Right lobe of liver (tissue), 6 donors: ENCODE measurements at places on chromosomes 1 and 21. TPM values are rescaled to one million over a fixed set of nuclear protein-coding genes. Genes with fewer than 3 reads are reported as not detected.
A peak's percentile ranks its signal among the peaks of the same experiment; 100 is the strongest.

DNA sequence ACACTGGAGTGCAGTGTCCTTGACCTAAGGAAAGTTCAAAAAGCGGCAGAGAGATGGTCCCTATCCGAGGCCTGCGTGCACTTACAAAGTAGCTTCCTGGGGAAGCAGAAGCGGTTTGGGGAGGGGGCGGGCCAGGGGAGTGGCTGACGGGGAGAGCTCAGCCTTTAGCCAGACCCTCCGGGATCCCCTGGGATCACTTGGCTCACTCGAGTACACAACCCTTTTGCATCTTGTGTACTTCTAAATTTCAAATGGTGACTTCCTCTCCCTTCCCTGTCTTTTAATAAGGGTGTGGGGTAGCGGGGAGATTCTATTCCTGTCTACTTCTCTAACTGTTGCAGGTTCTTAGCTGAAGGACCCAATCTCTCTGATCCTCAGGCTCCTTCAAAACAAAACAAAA is 18.1 kb upstream of the SNX27 start:
- no peaks in the 10 kb centered on the region for H3K27me3 ChIP-seq
- DNase-seq, result no peak

Gene DEPDC1
- not detected for total RNA-seq

DNA sequence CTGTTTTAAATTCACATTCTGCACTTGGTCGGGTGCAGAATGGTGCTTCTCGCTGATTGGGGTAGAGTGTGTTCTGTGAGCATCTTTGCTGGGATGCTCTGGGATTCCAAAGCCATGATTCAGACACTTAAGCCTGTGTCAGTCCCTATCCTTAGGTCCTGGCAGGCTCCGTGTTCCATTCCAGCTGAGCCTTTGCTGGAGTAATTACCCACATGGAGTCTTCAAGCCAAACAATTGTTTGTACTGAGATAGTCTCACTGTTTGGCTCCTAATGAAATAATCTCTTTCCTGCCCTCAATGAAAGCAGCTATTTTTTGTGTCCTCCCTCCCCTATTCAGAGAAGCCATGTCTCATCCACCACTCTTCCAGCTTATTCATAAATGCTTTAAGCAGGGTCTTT is 18.7 kb downstream of the SMAP2 start:
- H3K4me3 ChIP-seq, result no peak overlapping the region
- H3K27ac ChIP-seq, result peak overlapping the region; percentile 12
- no peaks in the 10 kb centered on the region for H3K36me3 ChIP-seq
- no peak for DNase-seq
- peaks cover 79% of the 10 kb centered on the region for H3K4me1 ChIP-seq
- no peaks in the 10 kb centered on the region for H3K27me3 ChIP-seq

Gene TMPRSS3
- 0.91 TPM for total RNA-seq

- no peaks in the 10 kb centered on the region for H3K27me3 ChIP-seq
- H3K4me1 ChIP-seq, result no peaks in the 10 kb centered on the region
- H3K36me3 ChIP-seq, result no peaks in the 10 kb centered on the region
Observed at GRCh38 chr1:10877894-10878293, 81.4 kb upstream of the CASZ1 start.

DNA sequence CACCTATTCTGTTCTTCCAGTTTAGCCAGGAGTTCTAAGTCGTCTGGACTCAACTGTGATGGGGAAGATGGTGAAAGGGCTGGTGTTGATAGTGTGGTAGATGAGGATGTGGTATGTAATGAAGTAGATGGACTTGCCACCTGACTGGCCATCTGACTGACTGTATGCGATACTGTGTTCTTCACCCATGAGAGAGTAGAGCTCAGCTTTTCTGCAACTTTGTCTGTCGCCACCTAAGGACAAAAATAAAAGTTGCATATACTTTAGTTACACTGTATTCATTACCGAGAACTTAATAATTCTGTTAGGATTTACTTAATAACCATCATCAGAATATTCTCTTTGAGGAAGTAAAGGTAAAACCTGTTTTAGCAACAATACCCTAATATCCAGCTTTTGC is 48.5 kb downstream of the EVI5 start:
- no peaks in the 10 kb centered on the region for H3K4me1 ChIP-seq
- no peaks in the 10 kb centered on the region for H3K27me3 ChIP-seq
- H3K27ac ChIP-seq, result no peak overlapping the region
- no peak overlapping the region for H3K4me3 ChIP-seq
- H3K36me3 ChIP-seq, result no peaks in the 10 kb centered on the region

- H3K27me3 ChIP-seq, result no peaks in the 10 kb centered on the region
- H3K4me1 ChIP-seq, result no peaks in the 10 kb centered on the region
- no peaks in the 10 kb centered on the region for H3K36me3 ChIP-seq
- DNase-seq, result no peak
- H3K27ac ChIP-seq, result no peak overlapping the region
Observed at GRCh38 chr1:117654493-117655219, 48.8 kb downstream of the TENT5C start.

DNA sequence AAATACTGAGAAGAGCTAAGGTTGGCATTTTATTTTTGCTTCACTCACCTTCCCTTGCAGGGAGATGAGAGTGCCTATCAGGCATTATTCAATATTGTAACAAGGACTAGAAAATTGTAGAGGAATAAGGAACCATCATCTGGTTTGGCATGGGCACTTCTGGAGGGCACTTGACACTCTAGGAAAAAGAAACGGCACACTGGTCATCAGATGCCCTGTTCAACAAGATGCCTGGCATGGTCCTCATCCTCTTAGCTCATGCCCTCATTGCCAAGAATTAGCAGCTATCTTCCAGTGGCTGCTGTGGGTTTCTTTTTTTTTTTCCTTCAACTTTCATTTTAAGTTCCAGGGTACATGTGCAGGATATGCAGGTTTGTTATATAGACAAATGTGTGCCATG is 95.1 kb upstream of the ESRRG start:
- H3K4me3 ChIP-seq, result no peak overlapping the region
- no peak overlapping the region for H3K27ac ChIP-seq
- DNase-seq, result no peak
- H3K36me3 ChIP-seq, result no peaks in the 10 kb centered on the region
- no peaks in the 10 kb centered on the region for H3K4me1 ChIP-seq

GRCh38 chr1:198162091-198162767 is 5.4 kb downstream of the NEK7 start:
- peak; percentile 51 for DNase-seq
- no peaks in the 10 kb centered on the region for H3K36me3 ChIP-seq
- H3K27ac ChIP-seq, result peak overlapping the region; percentile 20
- H3K4me1 ChIP-seq, result peaks cover 47% of the 10 kb centered on the region
- no peak overlapping the region for H3K4me3 ChIP-seq

Gene INSRR
- total RNA-seq, result not detected

DNA sequence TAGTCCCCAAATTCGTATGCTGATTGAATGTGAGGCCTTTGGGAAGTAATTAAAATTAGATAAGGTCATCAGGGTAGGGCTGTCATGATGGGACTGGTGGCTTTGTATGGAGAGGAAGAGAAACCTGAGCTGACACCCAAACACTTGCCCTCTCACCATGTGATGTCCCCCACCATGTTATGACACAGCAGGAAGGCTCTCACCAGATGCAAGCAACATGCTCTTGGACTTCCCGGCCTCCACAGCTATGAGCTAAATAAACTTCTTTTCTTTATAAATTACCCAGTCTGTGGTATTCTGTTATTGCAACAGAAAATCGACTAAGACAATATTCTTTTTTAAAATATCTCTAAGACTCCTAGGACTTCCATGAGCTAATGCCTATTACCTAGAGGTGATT is 43.6 kb upstream of the GUCA2B start:
- no peaks in the 10 kb centered on the region for H3K4me1 ChIP-seq
- no peaks in the 10 kb centered on the region for H3K27me3 ChIP-seq
- H3K36me3 ChIP-seq, result no peaks in the 10 kb centered on the region
- no peak overlapping the region for H3K4me3 ChIP-seq
- no peak for DNase-seq

DNA sequence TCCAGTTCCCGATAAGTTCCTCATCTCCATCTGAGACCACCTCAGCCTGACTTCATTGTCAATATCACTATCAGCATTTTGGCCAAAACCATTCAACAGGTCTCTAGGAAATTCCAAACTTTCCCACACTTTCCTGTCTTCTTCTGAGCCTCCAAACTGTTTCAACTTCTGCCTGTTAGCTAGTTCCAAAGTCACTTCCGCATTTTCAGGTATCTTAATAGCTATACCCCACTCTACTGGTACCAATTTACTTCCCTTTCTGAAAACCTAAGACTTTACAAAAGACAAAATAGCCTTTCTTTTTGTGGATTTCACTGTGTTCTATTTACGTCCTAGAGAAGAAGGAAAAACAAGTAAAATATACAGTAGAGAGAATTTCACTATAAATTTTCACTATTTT is 147.0 kb upstream of the FMN2 start:
- no peak for DNase-seq
- no peaks in the 10 kb centered on the region for H3K4me1 ChIP-seq
- no peak overlapping the region for H3K27ac ChIP-seq
- H3K4me3 ChIP-seq, result no peak overlapping the region
- H3K36me3 ChIP-seq, result no peaks in the 10 kb centered on the region

Gene PTPN22
- total RNA-seq, result 0.48 TPM

GRCh38 chr1:171919891-171920887 is 78.9 kb downstream of the DNM3 start:
- no peak overlapping the region for H3K4me3 ChIP-seq
- no peaks in the 10 kb centered on the region for H3K36me3 ChIP-seq
- H3K4me1 ChIP-seq, result no peaks in the 10 kb centered on the region
- no peak for DNase-seq
- H3K27me3 ChIP-seq, result no peaks in the 10 kb centered on the region
- H3K27ac ChIP-seq, result no peak overlapping the region

DNA sequence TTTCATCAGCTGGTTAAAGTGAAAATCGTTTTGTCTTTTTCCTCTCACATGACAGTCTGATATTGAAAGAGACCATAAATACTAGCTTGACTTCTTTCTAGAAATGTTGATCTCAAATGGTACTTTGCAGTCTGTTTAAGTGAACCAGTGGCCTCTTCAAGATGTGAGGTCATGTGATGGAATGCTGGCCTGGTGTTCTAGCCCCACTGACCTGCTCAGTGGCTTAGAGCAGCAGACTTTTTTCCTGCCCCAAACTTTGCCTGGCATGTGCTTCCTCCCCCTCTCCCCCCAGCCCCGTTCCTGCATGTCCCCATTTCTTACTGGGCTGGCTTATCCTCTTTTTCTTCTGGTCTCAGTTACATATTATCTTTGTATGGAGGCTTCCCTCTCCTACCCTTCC is 34.3 kb downstream of the ZYG11A start:
- DNase-seq, result no peak
- H3K27ac ChIP-seq, result no peak overlapping the region
- H3K27me3 ChIP-seq, result no peaks in the 10 kb centered on the region

- DNase-seq, result no peak
- H3K27ac ChIP-seq, result no peak overlapping the region
- peaks cover 21% of the 10 kb centered on the region for H3K4me1 ChIP-seq
- no peak overlapping the region for H3K4me3 ChIP-seq
Observed at GRCh38 chr1:200124309-200124708, 96.8 kb downstream of the NR5A2 start.

DNA sequence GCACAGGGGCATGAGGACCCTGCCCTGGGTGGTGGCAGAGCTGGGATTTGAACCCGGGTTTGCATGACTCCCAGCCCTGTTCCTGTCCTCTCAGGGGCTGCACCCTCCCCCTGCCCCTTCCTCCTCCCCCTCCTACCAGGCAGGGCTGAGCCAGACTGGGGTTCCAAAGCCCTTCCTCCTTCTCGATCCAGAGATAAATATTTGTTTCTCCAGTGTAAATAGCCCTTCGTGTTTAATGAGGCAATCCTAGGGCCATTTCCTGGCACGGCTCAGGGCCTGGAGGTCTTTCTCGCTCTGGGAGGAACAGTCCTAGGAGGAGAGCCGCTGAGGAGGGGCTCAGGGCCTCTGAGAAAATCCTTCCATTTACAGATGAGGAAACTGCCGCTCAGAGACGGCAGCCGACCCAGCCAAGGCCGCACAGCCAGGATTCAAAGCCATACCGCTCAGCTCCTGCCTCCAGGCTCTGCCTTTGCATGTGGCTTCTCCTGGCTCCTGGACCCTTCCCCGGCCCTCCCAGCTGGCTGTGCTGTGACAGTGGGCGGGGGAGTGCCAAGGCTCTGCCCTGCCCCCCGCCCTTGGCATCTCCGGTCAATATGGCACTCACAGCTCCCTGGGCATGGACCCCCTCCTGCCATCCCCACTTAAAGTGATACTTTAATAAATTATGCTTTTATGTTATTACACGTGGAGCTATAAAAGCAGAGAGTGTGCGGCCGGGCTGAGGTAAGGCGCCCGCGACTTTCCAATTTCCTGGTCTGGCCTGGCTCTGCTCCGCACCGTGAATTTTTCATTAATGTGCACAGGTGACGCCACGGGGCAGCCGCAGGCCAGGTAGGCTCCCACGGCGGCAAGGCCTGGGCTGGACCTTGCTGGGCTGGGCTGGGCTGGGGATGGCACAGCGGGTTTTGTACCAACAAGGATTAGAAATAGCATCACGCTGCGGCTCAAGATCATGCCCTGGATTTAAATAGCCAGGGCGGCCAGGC is 114.7 kb upstream of the WNT4 start:
- DNase-seq, result no peak
- H3K4me1 ChIP-seq, result no peaks in the 10 kb centered on the region
- no peak overlapping the region for H3K27ac ChIP-seq
- no peaks in the 10 kb centered on the region for H3K36me3 ChIP-seq
- no peaks in the 10 kb centered on the region for H3K27me3 ChIP-seq
- H3K4me3 ChIP-seq, result no peak overlapping the region

- H3K4me3 ChIP-seq, result no peak overlapping the region
- no peaks in the 10 kb centered on the region for H3K4me1 ChIP-seq
- H3K27ac ChIP-seq, result no peak overlapping the region
- DNase-seq, result no peak
Observed at GRCh38 chr1:18011703-18012102, 95.9 kb upstream of the IGSF21 start.

DNA sequence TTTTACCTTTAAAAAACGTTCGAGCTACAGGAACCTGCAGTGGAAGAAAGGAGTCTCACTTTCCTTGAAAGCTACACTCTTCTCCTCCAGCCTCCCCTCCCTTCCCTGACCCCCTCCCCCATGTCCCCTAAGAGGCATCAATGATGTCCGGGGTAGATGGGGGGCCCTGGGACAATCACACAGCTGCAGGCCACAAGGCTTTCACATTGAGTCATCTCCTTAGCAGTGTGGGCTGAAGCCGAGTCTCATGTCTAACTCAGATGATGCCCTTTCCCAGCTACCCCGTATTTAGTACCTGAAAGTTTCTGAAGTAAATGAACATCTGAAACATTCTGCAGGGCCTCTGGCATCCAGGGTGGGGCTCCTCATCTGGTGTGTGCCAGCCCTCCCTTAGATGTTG is 6.3 kb upstream of the GPR25 start:
- no peak overlapping the region for H3K4me3 ChIP-seq
- DNase-seq, result no peak
- no peak overlapping the region for H3K27ac ChIP-seq
- no peaks in the 10 kb centered on the region for H3K27me3 ChIP-seq

Gene SPATA45
- total RNA-seq, result not detected

Gene NCAM2
- total RNA-seq, result not detected

DNA sequence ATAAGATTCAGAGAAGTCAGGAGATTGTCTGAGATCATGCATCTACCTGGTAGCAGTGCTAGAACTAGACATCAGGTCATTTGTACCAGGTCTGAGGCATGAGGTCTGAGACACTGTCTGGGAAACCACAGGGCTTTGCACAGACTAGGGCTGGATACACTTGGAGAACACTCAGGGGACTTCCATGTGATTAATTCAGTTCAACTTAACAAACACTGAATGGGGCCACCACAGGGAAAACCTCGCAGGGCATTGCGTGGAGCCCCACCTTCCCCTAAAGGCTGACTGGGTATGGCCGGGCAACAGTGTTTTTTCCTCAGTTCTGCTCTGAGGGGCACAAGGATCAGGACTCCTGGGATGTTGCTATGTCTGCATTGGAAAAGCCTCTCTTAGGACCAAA is 86.5 kb upstream of the WARS2 start:
- no peak for DNase-seq

Gene ACKR1
- total RNA-seq, result 0.53 TPM

Gene RGS13
- total RNA-seq, result not detected
